ENCODE measurements at places on chromosomes 4 and X.

- no peak for DNase-seq
These were observed 90.0 kb upstream of the ADRA2C start for GRCh38 chr4:3676196-3676595.

GRCh38 chr4:35925806-35926205 is 318.5 kb downstream of the ARAP2 start:
- DNase-seq = no peak

DNA sequence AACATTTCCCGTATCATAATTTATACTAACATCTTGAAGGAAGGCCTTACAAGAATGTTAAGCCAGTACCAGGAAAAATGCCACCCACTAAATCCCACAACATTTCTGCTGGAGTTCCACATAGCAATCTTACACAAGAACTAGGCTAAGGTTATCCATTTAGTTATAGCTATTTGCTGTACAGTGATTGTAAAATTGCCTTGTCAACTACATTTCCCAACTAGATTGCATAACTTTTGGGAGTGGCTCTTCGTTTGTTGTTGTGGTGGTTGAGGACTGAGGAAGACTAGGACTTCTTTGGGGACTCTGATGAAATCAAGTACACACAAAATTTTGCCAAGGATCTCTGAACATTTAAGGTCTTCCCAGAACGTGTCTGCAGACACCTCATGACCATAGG is 8.0 kb downstream of the IBSP start:
- DNase-seq = no peak

DNA sequence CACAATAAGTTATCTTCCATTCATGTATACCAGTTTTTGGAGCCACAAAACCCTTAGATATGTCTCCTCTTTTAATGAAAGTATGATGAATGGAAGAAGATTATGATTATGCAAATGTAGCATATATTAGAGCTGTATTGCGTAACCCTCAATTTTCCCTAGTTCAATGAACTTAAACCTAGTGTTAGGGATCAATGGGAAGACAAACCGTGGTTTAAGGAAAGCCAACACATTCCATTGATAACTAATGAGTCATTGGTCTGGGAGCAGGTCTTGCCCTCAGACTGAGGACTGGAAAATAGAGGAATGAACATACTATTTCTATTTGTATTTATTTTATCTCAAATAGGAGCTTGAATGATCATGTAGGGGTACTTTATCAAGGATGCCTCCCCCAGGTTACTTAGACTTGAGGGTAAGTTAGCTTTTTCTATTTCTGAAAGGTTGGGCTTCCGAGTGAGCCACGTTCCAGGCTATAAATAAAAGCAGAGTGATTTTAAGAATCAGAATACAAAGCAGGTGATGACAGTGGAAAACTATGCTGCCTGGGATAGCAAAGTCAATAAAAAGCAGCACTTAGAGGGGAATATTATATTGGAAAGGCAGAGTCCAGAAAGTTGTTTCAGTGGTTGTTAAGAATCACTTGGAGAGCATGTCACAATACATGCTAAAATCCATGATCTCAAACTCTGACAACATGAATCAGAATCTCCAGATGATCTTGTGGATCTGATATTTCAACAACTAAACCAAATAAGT is 356.0 kb downstream of the ADAM29 start:
- DNase-seq = no peak

DNA sequence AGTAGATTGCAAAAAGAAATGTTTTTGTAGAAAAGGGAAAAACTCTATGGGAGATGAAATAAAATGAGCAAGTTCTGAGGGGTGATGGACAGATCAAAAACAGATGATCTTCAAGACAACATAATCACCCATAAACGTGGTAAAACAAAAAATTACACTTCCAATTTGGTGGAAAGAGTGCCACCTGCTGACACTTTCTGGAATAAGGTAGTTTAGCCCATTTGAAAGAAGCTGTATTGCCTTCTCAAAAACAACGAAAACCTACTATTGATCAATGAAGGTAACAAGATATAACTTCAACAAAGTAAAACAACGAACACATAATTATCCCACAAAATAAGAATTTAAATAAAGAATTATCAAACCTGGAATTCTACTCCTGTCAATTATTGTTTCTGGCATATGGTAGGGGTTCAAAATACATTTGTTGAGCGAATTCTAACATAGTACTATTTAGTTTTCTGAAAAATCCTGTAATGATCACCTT is 2.5 kb downstream of the COQ2 start:
- DNase-seq = peak; percentile 53

Measured in foreskin melanocyte (primary cell).